Fibroblast of the aortic adventitia (primary cell): ENCODE measurements at places on chromosomes 6 and 20. TPM values are rescaled to one million over a fixed set of nuclear protein-coding genes. Genes with fewer than 3 reads are reported as not detected.
A peak's percentile ranks its signal among the peaks of the same experiment; 100 is the strongest.

DNA sequence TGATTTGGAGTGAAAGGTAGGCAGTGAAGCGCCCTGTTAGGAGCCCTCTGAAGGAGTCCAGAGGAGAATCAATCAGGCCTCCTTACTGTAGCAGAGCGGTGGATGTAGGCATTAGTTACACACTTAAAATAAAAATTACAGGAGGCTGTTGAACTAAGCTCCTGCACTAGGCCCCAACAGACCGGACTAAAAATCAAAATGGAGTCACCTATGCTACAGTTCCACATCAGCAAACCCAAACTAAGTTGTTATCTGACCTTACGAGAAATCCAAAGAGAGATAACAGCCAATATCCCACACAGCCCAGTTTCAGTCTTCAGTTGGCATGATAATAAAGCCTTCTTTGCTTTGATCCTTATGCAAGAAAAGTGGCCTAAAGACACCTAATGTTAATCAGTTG lies 26.8 kb downstream of the SGK1 start:
- DNase-seq = no peak

- no peak for DNase-seq
Observed at GRCh38 chr6:39171489-39172376, 56.7 kb upstream of the SAYSD1 start.

- DNase-seq = no peak
Observed at GRCh38 chr20:42836339-42836738, 353.4 kb downstream of the PTPRT start.

DNA sequence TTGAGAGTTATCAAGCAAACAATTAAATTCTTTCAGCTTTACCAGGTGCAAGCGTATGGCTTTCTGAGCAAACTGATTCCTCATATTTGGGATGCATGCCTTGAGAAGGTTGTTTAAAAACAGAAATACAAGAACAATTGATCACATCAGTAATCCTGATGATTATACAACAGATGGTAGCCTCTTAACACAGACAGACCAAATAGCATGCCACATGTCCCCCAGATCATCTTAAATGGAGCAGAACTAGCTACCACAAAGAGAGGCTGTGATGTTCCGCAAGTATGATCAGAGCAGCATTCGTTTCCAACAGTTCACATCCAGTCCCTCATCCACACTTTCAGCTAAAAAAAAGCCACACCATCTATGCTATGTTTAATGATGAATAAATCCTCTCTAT lies 246.2 kb upstream of the NRSN1 start:
- DNase-seq = no peak

- DNase-seq = no peak
Observed at GRCh38 chr20:17987988-17988387, 19.2 kb downstream of the MGME1 start.

DNA sequence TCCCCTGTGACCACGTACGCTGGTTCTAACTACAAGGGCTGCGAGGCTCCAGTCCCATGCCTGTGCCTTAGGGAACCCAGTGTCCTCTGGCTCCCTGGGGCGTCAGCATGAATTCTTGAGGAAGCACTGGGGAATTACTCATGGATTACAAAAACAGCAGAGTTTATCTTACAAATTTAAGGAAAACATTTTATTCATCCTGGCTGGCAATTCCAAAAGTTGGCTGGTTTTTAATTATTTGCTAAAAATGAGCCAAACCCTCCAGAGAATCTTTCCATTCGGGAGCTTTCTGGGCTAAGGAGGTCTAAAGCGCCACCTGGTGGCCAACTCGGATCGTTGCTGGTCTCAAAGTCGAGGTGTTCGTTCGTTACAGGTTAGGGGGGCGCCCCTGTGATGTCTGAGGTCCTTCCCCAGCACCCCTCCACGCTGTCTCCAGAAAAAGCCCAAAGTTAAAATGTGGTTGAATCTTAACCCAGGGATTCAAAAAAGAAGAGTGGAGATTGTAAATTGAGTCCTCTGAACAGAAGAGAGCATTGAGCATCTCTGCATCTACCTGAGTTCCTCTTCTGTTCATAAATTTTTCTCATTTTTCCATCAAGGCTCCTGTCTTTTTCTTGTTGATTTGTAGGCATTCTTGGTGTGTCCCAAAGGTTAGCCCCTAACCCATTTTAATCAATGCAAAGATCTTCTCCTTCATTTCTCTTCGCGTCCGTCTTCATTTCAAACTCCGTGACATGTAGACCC lies 99.4 kb downstream of the BFSP1 start:
- DNase-seq = peak; percentile 66

DNA sequence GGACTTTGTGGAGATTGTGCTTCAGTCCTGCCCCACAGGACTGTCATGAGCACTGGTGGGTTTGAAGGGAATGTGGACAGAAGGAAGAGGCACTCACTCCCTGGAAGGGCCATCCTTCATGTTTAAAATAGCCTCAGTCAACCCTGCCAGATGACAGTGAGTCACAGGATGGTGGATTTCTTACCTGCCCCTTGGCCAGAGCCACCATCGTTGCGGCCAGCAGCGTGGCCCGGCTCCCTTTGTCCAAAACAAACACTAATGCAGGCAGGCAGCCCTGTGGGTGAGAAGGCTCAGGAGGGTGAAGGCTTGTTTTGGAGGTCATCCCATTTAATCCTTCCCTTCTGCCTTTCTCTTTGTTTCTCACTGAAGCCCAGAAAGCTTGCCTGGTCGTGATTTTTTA lies 422.7 kb downstream of the CD83 start:
- DNase-seq = peak; percentile 81

GRCh38 chr6:65461121-65461520 lies 245.9 kb downstream of the EYS start:
- no peak for DNase-seq

- no peak for DNase-seq
Observed at GRCh38 chr6:149581349-149581748, 15.2 kb downstream of the GINM1 start.

DNA sequence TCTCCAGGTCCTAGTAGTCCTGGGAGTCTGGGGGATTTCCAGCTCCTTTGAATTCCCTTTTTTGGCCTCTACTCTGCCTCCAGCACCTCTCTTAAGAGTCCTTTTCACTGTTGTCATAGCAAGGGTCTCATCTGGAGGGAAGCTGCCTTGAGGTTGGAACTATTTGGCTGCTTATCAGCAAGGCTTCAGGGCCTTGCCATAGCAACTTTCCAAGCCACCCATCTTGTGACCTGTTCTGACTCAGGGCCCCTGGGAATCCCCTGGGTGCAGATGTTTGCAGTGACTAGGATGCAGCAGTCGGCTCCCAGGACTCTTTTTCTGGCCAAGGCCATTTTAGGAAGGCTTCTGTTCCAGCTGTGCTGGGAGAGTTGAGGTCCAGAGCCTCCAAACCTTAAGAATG lies 12.4 kb downstream of the PKIG start:
- peak; percentile 67 for DNase-seq

DNA sequence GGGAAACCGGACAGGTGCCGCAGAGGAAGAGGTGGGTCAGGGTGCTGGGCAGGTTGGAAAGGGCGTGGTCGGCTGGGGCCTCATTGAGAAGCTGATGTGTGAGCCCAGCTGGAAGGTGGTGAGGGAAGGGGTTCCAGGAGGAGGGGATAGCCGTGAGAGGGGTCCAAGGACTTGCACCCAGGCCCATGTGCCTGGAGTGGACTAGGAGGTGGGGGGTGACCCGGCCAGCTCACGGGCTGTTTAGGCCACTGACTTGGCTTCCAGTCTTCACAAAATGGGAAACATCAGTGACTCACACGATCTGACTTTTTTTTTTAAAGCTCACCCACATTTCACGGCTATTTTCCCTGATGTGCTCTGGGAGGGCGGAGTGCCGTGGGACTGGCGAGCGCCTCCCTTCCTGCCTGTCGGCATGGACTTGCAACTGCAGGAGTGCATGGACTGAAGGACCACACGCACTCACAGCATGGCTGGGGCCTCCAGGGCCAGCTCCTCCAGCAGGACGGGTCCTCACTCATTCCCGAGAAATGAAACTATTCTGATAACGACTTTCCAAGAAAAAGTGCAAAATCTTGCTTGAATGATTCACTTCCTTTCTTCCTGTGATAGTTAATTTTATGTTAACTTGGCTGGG lies 13.5 kb upstream of the PDE10A start:
- peak; percentile 92 for DNase-seq

TSBP1 gene
- total RNA-seq = not detected in 2 replicates

SLC22A16 gene
- total RNA-seq = 0.09 TPM in 1 of 2 replicates, not detected in the other

TXLNB gene
- total RNA-seq = 0.33 and 0.36 TPM in 2 replicates

MYLK4 gene
- total RNA-seq = 0.72 and 0.98 TPM in 2 replicates

BHLHE23 gene
- not detected in 2 replicates for total RNA-seq
